ENCODE measurements at places on chromosomes 5 and 9.

GRCh38 chr9:116112236-116112635 lies 41.4 kb upstream of the PAPPA start:
- no peak for DNase-seq

DNA sequence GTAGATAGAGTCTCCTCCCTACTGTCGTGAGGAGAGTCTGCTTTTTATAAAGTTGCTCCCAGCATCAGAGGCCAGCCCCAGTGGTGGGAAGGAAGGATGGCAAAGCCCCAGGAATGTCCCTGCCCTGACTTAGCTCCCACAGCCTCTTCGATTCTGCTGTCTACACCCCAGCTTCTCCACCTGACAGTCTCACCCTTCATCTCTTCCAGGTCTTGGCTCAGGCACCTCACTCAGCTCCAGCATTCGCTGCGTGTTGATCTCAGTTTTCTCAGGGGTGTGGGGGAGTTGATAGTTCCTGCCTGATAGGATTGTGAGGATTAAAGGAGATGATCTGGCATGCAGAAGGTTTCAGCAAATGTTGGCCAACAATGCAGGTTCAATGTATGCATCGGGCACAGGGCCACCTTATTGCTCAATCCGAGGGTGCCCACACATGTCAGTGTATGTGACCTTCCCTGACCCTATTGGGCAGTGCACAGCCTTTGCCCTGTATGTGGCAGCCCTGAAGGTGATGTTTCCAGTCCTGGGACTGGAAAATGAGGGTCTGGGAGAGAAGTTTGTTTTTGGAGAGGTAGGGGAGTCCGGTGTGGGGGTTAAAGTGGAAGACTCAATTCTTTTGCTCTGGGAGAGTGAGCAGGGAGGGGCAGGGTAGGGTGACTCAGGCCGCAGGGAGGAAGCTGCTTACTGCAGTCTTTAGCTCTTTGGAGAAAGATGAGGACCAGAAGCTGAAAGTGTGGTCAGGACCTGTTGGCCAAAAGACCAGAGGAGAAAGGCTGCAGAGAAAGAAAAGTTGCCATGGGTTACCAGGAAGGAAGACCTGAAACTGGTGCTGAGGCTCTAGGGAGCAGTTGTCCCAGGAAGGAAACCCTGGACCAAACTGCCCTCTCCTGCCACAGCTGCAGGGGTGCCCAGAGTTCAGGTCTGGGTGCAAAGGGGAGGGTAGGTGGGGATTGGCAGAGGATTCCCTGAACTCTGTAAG lies 153.2 kb downstream of the MACROH2A1 start:
- DNase-seq = no peak

DNA sequence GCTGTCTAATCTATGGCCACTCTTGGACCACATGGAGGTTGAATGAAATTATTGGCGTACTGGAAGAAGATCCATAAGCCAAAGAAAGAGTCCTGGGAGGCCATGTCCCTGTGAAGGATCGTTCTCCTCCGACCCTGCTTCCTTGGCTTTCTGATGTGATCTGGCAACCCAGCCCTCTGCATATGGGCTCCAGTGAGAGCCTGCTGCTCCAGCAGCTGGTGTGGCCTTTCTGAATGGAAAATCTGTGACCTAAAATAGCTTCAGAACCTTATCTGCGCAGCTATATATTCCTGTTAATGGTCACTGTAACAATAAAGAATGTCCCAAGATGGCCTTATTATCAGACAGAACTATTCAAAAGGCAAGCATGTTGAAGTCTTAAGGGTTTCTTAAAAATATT lies 40.2 kb upstream of the PHF2 start:
- no peak for DNase-seq

DNA sequence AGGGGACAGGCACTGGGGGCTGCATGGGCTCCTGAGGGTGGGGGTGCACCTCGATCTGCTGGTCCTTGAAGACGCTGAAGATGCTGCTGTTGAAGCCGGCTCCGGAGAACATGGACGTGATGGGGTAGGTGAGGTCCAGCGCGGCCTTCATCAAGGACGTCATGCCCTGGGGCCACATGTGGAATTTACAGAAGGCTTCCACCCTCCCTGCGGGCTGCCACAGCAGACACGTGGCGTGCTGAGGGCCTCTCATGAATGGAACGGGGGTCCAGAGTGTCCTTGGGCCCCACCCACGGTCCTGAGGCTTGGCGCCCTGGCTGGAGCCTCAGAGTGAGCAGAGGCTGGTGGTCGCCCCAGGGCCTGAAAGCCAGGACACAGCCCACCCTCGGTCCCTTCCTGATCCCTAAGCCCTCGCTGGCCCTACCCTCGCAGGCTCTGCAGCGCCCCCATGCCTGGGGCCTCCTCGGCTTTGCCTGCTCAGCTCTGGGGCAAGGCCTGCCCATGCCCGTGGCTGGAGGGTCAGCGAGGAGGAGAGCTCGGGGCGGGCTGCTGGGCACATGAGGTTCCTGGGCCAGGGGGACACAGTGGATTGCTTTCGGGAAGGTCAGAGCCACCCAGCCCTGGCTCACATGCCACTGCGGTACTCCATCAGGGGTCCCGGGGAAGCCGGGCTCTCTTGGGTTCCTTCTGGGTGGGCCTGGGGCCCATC lies 5.3 kb upstream of the NSMF start:
- DNase-seq = no peak

GRCh38 chr5:96584712-96585111 lies 77.5 kb upstream of the CAST start:
- DNase-seq = peak; percentile 70

DNA sequence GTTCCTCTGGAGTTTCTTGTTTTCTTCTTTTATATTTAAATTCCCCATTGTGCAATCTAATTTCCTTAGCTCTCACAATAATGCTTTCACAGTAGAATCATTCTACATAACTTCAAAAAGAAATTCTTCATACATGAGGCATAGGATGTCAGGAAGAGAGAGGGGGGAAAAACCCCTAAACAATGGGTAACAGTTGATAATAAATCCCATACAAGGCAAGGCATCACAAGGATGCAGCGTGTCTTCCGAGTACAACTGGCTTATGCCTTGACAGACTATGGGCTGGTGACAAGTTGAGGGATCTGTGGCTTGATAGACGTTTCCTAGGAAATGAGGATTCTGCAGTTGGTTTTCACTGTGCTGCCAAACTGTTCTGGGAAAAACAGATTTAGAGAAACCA lies 247.4 kb downstream of the ARL15 start:
- no peak for DNase-seq

GRCh38 chr5:140664030-140664358 lies 710 bp upstream of the WDR55 start:
- DNase-seq = no peak

DNA sequence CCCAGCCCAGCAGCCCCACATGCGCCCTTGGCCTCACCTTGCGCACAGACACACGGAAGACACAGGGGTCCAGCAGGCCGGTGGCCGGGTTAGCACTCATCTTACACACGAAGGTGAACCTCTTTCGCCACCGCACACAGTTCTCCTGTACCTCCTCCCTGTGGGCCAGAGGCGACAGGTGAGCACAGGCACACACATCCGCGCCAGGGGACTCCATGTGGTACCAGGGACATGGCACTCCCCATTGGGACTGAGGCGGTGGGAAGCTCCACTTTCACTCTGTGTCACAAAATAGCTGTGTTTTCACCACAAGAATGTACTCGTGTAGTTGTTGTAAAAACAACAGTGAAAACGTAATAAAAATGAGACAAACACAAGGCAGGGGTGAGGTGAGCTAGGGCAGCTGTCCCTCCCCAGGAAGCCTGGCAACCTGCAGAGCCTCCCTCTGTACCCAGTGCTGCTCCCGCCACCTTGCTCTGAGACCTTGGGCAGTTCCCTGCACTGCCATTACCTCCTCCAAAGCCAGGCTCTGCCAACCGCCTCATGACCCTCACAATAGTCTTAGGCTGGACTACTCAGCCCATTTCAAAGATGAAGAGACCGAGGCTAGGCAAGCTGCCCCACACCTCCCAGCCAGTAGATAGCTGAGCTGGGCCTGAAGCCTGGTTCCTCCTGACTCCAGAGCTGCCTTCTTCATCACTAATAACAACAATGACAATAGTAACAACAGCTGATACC lies 16.3 kb upstream of the DPM2 start:
- DNase-seq = no peak

GRCh38 chr9:134602547-134603362 lies 38.8 kb upstream of the COL5A1 start:
- DNase-seq = no peak

DNA sequence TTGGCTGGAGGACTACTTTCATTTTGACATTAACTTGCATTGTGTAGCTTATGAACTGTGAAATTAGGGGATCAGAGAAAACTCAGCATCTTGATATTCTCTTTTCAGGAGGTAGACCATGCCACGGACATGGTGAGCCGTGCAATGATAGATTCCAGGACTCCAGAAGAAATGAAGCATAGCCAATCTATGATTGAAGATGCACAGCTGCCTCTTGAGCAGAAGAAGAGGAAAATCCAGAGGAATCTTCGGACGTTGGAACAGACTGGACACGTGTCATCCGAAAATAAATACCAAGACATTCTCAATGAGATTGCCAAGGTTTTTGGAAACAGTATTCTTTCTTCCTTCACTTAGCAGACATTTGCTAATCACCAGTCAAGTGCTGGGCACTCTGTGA lies 20.6 kb upstream of the F2R start:
- DNase-seq = no peak

DNA sequence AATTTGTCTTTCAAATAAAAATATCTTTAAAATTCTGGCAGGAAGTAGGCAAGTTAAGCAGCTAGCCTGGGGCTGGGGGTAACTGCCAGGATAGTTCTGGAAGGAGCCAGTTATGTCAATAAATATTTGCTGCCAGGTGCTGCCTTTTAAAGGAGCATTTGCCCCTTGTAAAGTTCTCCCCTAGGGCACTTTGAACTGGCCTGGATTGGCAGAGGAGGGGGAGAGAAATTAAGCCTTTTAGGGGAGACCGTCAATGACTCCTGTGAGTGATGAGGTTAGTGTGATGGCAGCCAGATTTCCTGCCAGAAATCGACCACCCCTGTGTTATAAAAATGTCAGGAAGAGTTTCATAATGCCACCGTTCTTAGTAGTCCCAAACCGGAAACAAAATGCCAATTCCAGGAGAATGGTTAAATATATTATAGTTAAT lies 89.8 kb upstream of the ELL2 start:
- no peak for DNase-seq

DNA sequence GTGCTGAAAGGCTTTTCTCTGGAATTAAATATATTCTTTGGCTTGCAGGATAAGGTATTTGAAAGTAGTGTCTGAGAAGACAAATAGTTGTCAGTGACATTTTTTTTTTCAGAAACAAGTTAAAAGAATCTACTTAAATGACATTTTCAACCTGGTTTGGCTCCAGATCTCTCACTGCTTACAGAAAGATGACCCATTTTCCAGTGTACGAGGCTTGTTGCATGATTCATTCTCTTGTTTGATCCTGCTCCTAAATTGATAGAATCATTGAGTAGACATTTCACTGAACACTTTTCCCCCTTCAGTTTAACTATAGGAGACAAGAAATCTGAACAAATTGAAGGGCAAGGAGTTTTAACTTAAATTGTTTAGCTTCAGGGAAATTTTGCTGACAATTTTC lies 546.1 kb downstream of the ZNF608 start:
- DNase-seq = no peak

GRCh38 chr5:956941-957747 lies 51.5 kb upstream of the NKD2 start:
- no peak for DNase-seq

GRCh38 chr5:142012186-142012785 lies 541 bp downstream of the GNPDA1 start:
- peak; percentile 64 for DNase-seq

- DNase-seq = no peak
Measured at GRCh38 chr9:14401911-14402310, 88.0 kb upstream of the NFIB start.

- DNase-seq = no peak
Measured at GRCh38 chr9:89911721-89912604, 307.2 kb downstream of the GADD45G start.

- no peak for DNase-seq
Measured at GRCh38 chr5:1946122-1946677, 63.5 kb upstream of the IRX4 start.

- DNase-seq = no peak
Measured at GRCh38 chr9:104895572-104895971, 32.4 kb downstream of the ABCA1 start.

GRCh38 chr9:110669433-110669832 lies 842 bp downstream of the MUSK start:
- no peak for DNase-seq

GRCh38 chr5:152994033-152994680 lies 496.3 kb upstream of the GRIA1 start:
- DNase-seq = no peak

GRCh38 chr5:118701791-118702190 lies 286.6 kb downstream of the DTWD2 start:
- no peak for DNase-seq

- no peak for DNase-seq
Measured at GRCh38 chr5:89053547-89053946, 170.6 kb upstream of the MEF2C start.

- DNase-seq = no peak
Measured at GRCh38 chr5:151868451-151868850, 56.2 kb downstream of the GLRA1 start.

DNA sequence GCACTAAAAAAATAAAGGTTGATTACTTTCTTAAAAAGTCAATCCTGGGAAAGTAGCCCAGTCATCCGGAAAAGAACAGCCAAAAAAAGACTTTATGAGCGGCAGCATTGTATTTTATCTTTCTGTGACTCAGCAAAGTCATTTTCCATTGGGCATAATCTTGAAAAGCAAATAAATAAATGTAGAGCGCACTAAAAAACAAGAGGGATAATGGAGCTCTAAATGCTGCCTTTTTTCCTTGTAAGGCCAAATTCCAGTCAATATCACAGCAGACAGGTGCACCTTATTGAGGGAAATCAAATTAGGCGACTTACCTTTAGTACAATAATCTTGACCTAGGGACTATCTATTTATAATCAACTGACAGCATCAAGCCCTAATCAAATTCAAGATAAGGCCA lies 266.8 kb downstream of the MTRR start:
- DNase-seq = no peak

GRCh38 chr9:35014517-35014916 lies 25.0 kb downstream of the DNAJB5 start:
- DNase-seq = no peak

DNA sequence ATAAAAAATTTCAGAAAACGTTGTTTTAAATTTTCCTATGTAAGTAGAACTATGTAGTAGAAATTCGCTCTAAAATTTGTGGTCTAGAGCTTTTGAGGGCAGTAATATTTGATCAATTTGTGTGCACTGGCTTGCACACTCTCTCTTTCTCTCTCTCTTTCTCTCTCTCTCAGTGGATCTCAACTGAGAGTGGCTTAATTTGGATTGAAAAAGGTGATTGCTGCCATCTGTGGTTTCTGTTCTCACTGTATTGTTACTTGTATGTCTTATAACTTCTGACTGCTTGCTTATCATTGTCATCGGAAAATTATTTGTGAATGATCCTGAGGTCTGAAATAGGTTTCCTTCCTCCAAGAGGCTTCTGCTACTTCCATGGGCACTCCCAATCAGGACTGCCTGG lies 368.2 kb downstream of the KCTD16 start:
- no peak for DNase-seq

GRCh38 chr5:102794677-102795331 lies 39.7 kb downstream of the PAM start:
- no peak for DNase-seq

- no peak for DNase-seq
Measured at GRCh38 chr5:40654377-40654991, 25.2 kb upstream of the PTGER4 start.

Data from posterior cingulate gyrus (tissue), 11 donors.